NCI-H187 (cell line): ENCODE measurements at places on chromosomes 7 and 10.

GRCh38 chr7:1168422-1168821 is 8.4 kb upstream of the ZFAND2A start:
- no peak for DNase-seq

DNA sequence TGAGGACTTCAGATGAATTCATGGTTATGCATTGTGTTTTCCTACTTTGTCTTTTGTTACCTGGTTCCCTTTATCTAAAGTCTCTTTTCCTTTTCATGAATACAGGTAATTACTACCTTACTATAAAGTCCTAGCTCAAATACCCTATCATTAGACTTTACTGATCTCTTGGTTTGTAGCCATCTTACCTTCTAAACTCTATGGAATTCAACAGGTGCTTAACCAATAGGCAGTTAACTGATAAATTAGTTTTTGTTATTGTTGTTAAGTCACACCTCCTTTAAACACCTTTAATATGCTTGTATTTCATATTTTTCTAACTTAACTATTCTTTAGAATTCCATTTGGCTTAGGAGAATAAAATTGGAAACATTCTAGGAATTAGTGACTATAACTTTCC is 30.7 kb downstream of the PLCE1 start:
- no peak for DNase-seq

GRCh38 chr7:92025260-92025659 is 84.6 kb downstream of the AKAP9 start:
- no peak for DNase-seq

- no peak for DNase-seq
Observed at GRCh38 chr7:66952343-66953043, 31.5 kb downstream of the TMEM248 start.

DNA sequence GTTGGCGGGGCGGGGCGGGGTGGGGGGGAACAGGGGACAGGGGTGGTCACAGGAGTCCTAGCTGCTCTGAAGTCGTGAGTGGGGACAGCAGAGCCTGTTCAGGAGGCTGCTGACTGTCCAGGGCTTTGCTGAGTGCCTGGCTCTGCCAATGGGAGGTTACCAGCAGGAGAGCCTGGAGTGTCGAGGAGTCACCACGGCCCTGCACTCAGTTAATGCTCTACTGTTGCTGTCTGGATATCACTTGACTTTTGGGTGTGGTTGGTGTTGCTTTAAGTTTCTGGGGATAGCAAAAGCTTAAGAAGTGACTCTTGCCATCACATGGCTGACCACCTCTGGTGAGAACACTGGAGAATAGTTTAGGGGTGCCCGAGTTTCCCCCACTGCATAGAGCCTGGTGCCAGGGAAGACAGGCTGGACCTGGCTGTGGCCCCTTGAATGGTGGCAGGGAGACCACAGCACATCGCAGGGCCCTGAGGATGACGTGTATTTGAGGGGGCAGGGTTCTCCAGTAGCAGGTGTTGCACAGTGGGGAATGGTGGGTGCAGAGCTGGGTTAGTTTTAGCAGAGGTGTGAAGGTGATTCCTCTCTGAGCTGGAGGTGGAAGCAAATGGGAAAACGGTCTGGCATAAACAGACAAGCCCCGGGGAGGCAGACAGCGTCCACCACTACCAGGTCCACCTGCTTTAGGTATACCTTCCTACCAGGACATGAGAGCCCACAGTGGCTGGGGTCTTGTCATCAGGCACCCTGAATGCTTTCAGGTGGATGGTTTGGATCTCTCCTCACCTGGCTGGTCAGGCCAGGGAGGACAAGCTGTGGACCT is 54.2 kb upstream of the CAMK2B start:
- DNase-seq = no peak

- no peak for DNase-seq
Observed at GRCh38 chr7:157910446-157910845, 573.6 kb downstream of the DNAJB6 start.

- DNase-seq = no peak
Observed at GRCh38 chr7:6234384-6234783, 38.0 kb downstream of the CYTH3 start.

DNA sequence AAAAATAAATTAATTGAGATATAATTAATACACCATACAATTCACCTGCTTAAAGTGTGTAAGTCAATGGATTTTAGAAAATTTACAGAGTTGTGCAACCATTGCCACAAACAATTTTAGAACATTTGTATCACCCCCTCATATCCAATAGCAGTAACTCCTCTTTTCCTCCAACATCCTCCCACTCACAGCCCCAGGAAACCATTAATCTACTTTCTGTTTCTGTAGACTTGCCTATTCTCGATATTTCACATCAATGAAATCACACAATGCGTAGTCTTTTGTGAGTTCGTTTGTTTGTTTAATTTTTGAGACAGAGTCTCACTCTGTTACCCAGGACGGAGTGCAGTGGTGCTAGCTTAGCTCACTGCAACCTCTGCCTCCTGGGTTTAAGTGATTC is 13.7 kb upstream of the HERC4 start:
- no peak for DNase-seq

GRCh38 chr7:19030281-19030680 is 87.2 kb downstream of the TWIST1 start:
- DNase-seq = no peak

DNA sequence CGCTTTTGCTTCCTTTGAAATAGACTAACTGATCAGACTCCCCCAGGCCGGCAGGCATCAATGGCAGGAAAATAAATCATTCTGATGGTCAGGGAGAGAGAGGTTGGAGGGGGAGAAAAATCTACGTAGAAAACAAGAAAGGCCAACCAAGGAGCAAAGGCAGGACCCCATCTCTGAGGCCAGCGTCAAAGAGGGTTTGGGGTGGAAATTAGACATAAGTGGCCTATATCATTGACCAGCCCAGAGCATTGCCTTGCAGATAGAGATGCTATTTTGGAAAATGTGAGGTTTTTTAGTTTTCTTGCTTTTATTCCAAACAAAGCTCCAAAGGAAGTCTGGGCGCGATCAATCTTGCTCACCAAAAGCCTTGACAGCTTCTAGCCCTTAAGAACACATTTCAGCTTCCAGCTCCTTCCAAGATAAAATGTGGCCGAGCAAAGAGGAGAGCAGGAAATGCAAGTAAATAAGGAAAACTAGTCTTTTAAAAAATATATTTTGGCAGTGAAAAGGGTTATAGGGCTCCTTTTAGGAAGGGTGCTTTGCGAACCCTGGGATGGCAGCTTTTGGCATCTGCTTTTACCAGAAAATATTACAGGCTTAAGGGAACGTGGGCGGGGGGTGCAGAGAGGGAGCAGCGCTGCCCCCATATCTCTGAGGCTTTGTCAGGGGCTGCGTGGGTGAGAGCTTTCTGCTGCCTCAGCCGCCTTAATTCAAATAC is 2.0 kb upstream of the HOXA2 start:
- DNase-seq = no peak

GRCh38 chr10:93165367-93165766 is 91.7 kb downstream of the CYP26A1 start:
- no peak for DNase-seq

GRCh38 chr7:122791959-122792545 is 89.3 kb upstream of the RNF148 start:
- DNase-seq = no peak

DNA sequence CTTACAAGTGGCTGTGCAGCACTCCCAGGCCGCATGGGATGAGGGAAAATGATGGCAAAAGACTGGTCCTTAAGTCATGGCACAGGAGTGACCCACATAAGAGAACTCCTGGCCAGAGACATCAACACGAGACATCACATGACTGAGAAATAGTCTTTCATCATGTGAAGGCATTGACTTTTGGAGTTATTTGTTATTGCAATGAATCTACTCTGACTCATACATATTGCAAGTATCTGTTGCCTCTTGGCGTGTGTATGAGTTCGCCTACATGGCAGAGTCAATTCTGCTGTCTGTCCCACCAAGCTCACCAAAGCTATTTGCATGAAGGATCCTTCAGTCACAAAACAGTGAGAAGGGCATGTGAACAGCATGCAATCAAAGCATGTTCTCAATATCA is 59.7 kb upstream of the HABP2 start:
- no peak for DNase-seq

- no peak for DNase-seq
Observed at GRCh38 chr7:103795107-103795506, 194.4 kb downstream of the RELN start.

GRCh38 chr10:86689146-86689545 is 20.8 kb downstream of the LDB3 start:
- no peak for DNase-seq

DNA sequence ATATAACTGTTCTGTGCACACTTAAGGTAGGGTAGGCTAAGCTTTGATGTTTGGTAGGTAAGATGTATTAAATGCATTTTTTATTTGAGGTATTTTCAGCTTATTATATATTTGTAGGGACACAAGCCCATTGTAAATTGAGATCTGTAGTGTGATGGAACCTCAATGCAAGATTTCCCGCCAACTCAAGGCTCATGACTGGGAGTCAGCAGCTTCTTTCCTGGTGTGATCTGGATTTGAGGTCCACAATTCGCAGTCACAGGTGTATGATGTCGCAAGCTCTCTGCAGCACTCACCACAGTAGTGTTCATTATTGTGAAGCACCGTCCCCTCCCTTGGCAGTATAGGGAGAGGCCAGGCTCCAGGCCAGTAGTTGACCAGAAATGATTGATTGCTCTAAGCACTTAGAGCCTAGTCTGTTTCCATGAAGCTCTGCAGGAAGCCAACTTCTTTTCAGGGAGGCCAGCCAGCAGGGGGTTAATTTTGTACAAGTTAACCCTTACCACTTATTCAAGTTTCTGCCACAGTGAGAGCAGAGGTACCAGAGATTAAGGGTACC is 54.9 kb downstream of the SEM1 start:
- DNase-seq = no peak

DNA sequence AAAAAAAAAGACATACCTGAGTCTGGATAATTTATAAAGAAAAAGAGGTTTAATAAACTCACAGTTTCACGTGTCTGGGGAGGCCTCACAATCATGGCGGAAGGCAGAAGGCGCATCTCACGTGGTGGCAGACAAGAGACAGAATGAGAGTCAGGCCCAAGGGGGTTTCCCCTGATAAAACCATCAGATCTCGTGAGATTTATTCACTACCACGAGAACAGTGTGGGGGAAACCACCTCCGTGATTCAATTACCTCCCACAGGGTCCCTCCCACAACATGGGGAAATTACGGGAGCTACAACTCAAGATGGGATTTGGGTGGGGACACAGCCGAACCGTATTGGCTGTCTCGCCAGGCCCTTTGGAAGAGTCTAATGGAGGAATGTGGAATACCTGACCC is 9.0 kb upstream of the MAFK start:
- DNase-seq = no peak

DNA sequence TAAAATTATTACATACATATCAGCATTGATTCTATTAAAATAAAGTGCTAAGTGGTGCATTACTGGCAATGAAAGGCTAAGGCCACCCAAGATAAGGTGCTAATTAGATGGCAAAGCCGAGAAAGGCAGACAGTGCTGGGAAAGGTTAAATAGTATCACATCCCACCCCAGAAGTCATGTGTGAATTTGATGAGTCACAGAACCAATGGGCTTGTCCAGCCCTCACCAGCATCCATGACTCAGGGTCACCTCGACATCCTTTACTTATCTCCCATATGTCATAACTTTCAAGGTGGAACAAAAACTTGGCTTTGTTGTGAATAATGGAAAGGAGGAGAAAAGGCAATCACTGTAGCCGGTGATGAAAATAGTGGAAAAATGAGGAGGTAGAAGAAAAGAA is 459.1 kb downstream of the PLXNA4 start:
- DNase-seq = no peak

DNA sequence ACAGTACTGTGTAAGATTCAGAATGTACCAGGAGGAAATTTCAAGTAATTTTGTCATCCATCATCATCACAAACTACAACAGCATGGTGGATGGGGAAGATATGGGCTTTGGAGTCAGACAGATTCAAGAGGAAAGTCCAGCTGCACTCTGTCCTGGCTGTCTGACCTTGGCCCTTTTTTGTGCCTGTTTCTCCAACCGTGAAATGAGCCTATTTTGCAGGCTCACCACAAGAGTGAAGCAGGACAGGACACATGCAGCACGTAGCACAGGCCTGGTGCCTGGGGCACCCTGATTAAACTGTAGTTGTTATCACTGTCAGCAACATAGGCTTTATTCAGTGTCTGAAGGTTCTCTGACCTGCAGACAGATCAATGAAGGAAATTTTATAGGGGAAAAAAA is 37.6 kb downstream of the RHOBTB1 start:
- no peak for DNase-seq

GRCh38 chr10:48845512-48845911 is 94.1 kb downstream of the LRRC18 start:
- no peak for DNase-seq

DNA sequence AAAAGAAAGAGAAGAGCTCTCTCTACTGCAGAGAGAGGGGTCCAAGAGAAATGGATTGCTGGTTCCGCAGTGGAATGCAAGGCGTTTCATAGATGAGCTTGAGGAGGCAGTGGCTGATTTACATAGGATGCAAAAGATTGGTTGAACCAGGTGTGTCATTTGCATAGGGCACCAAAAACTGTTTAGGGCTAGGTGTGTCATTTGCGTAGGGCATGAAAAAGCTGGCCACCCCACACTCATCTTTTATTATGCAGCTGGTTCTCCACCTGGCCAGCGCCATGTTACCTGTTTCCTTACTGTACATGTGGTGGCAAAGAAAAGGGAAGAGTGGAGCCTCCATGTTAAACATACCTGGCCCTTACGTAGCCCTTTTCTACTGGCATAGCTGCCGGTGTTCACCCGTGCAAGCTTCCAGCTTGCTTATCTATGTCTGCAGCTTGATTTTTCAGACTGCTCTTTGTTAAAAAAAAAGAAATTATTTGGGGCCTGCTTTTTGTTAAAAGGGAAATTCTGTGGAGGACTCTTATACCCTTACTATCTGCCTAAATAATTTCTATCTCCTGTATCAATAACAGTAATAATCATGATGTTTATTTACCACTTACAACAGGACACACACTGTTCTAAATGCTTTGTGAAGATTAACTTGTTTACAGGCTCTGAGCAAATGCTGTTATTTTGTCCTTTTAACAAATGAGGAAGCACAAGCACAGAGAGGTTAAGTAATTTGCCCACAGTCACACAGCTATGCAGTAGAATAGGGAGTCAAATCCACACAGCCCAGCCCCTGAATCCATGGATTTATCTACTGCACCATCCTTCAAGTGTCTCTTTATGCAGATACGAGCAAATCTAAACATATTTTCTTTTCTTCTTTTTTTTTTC is 33.3 kb downstream of the CASP7 start:
- no peak for DNase-seq

DNA sequence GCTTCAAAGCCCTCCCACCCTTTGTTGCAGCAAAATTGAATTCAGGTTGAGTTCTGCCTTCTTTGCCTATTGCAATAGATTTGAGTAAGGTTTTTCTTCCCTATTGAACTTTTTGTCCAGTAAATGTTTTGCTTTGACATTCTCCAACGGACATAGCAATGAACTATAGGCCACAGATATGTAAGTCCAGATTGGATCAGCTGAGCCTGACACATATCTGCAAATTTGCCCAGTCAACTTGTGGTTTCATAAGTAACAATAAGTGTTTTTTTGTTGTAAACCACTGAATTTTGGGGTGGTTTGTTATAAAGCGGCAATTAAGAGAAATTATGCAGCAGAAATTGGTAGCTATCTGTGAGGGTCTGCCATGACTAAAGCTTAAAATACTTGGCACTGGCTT is 332.1 kb upstream of the SORCS1 start:
- DNase-seq = no peak

- DNase-seq = no peak
Observed at GRCh38 chr10:77793831-77794230, 132.7 kb downstream of the DLG5 start.

- peak; percentile 41 for DNase-seq
Observed at GRCh38 chr10:90051474-90051873, 350.1 kb downstream of the KIF20B start.
